ENCODE measurements at places on chromosomes 3 and 15.
A peak's percentile ranks its signal among the peaks of the same experiment; 100 is the strongest.

- DNase-seq: no peak
These were observed 851.1 kb downstream of the FHIT start for GRCh38 chr3:60399861-60400845.

DNA sequence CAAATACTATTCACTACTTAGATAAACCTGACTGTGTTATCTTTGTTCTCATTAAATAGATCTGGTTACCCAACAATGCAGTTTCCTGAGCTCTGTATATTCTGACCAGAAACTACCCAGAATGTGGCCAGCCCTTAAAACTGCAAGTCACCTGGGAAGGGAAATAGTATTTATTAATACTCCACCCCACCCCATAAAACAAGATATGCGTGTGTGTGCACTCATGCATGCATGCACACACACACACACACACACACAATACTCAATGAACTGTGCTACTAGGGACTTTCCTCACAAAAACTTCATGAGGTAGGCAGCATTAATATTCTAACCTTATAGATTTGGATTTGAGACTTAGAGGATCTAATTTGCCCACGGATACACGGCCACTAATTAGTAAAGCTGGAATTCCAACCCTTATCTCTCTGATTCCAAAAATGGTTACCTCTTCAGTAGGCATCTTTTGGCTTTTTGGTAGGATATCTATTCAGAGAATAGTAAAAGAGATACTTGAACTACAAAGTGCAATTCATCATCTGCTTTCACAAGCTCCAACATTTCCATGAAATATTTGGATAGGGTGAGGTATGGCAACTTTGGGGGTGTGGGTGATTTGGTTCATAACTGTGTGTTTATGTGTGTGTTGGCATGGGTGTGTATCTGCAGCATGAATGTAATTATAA, 197.0 kb upstream of the CFAP20DC start:
- no peak for DNase-seq

DNA sequence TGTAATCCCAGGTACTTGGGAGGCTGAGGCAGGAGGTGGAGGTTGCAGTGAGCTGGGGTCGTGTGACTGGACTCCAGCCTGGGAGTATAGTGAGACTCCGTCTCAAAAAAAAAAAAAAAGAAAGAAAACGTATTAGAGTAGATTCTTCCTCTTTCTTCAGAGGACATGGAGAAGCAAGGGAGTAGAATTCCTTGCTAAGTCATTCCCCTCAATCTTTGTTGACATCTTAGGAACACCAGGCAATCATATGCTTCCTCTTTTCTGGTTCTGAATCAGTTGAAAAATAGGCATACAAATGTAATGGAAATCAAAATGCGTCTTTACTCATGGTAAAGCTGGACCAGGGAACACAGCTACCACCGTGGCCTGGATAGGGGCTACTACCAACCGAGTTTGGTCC, 38.3 kb upstream of the ATOSA start:
- no peak for DNase-seq

- DNase-seq: no peak
These were observed 56.1 kb downstream of the CALML4 start for GRCh38 chr15:68149059-68149458.

DNA sequence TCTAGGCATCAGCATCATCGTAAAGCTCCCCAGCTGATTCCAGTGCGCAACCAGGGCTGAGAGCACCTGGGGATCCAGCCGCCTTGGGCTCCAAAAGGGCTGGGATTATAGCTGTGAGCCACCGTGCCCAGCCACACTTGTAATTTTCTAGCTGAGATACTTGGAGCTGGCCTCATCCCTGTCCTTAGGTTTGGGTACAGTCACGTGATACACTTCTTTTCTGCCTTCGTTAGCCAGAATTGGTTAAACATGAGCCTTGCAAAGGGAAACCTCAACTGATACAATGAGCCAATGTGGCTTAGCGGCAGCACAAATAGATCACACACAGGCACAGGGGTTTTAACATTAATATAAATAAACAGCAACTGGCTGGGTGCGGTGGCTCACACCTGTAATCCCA, 69.8 kb upstream of the GCNT3 start:
- no peak for DNase-seq

- DNase-seq: no peak
These were observed 14.2 kb downstream of the RAB6B start for GRCh38 chr3:133881492-133881891.

GRCh38 chr3:97999994-98000393, 27.8 kb upstream of the RIOX2 start:
- DNase-seq: no peak

DNA sequence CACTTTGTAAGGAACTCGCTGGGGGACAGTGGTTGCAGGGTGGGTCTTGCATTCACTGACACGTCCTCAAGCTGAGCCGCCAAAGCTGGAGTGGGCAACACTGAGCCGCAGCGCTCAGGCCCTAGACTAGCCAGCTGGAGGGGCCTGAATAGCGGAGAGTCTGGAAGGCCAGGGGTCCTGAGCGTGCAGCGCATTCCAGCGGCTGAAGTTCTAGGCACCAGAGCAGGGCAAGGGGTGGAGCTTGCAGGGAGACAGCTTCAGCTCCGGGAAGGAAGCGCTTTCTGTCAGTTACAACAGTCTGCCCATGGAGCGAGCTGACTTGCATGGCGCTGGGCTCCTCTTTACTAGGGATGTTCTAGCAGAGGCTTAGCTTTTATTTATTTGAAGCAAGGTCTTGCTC, 2.7 kb downstream of the MAP6D1 start:
- no peak for DNase-seq

- no peak for DNase-seq
These were observed 29.9 kb downstream of the AP3S2 start for GRCh38 chr15:89863918-89864317.

GRCh38 chr15:92809064-92809879, 90.9 kb upstream of the CHD2 start:
- DNase-seq: peak; percentile 98

Data from CD4-positive, alpha-beta T cell treated with Interleukin-10 for 1 hour (primary cell).